ENCODE measurements at places on chromosomes 11 and 22.

- DNase-seq, result peak; percentile 92
Measured at GRCh38 chr11:44842220-44842619, 108.5 kb downstream of the TP53I11 start.

DNA sequence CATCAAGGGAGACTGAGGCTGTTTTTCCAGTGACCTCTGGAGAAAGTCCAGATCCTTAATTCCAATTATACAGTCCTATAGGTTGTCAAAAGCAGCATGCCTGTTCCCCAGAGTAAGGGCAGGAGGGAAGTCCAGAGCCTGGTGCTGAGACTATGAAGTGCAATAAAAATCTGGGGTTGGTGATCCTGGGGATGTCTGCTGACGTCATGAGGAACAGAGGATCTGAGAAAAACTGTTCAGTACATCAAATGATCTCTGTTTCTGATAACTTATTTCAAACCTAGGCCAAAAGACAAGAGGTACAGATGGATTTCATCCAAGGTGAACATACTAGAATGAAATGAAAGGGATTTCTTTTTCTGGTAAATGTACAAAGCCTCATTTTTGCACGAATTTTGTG lies 12.1 kb downstream of the OR5W2 start:
- no peak for DNase-seq

- DNase-seq, result no peak
Measured at GRCh38 chr22:45008751-45009605, 827 bp downstream of the PHF21B start.

GRCh38 chr11:62345861-62346260 lies 8.6 kb downstream of the ASRGL1 start:
- DNase-seq, result no peak

- no peak for DNase-seq
Measured at GRCh38 chr11:92246630-92247029, 22.0 kb downstream of the FAT3 start.

Measured in AG08395 (cell line).